ENCODE measurements at places on chromosomes 5 and 9.

- no peak for DNase-seq
These were observed 25.4 kb upstream of the WWC1 start for GRCh38 chr5:168266016-168266415.

GRCh38 chr9:76835571-76836283 is 70.2 kb downstream of the PRUNE2 start:
- no peak for DNase-seq

DNA sequence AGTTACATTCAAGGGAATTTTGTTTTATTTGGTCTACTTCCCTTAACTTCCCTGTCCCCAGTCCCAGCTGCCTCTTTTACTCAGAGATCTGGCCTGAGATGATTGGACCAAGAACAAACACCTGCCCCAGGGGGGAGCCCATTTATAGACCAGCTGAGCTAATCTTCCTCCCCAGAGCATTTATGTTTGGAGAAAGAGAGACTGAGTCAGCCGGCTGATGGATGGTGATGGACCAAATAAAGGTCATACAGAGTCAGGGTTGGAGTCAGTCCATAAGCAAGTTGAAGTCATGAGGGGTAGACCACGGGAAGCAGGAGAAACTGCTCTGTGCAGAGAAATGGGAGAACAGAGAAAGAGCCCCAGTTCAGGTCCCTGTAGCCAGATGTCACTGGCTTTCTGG is 77.7 kb downstream of the TMEM174 start:
- no peak for DNase-seq

DNA sequence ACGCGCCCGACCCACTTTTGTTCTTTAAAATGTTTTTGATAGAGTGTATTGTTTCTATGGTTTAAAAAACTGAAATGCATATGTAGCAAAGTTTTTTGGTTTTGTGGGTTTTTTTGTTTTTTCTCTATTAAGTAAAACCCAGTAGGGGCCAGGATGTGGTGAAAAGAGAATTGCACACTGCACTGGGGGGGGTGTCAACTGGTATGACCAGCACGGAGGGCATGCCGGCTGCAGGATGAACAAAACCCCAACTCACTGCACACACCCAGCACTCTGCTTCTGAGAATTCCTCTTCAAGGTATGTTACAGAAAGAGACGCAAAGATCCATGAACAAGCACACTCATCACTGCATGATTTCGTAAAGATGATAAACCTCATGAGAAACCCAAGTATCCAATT is 75.0 kb downstream of the STK10 start:
- no peak for DNase-seq

GRCh38 chr5:177526791-177527190 is 10.0 kb upstream of the DDX41 start:
- no peak for DNase-seq

Data from left lung (tissue), 14 donors.